ENCODE measurements at places on chromosomes 16 and 17.
A peak's percentile ranks its signal among the peaks of the same experiment; 100 is the strongest.

DNA sequence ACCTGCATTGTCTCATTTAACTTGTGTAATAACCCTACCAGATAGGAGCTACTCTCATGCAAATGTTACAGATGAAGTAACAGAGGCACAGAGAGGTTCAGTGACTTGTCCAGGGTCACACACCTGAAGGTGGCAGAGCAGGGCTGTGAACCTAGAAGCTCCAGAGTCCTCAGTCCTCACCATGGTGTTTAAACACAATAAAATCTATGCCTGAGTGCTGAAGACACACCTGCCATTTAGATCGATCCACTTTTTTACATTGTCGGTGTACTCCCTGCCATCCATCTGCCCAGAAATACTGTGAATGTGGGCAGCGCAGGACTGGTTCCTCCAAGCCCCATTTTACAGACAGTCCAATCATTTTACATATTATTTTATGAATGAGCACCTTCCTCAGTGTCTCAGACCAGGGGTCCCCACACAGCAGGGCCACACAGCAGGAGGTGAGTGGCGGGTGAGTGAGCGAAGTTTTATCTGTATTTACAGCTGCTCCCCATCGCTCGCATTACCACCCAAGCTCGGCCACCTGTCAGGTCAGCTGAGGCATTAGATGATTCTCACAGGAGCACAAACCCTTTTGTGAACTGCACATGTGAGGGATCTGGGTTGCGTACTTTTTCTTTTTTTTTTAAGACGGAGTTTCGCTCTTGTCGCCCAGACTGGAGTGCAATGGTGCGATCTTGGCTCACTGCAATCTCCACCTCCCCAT lies 5.6 kb downstream of the IL4R start:
- no peak for DNase-seq

DNA sequence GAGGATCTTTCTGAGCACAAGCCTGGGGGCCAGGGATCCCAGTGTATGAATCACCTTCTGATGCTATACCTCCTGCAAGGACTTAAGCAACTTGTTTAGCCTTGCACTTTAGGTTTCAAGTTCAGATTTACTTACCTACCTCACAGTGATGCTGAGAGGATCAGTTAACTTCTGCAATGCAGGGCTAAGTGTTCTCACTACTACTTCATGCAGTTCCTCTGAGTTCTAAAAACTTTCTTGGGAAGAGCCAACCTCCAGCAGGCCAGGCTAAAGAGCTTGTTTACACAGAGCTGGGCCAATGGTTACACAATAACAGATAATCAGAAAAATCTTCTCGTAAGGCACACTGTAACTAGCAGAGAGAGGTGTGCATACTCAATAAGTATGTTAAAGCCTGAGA lies 13.0 kb downstream of the VEZF1 start:
- no peak for DNase-seq

DNA sequence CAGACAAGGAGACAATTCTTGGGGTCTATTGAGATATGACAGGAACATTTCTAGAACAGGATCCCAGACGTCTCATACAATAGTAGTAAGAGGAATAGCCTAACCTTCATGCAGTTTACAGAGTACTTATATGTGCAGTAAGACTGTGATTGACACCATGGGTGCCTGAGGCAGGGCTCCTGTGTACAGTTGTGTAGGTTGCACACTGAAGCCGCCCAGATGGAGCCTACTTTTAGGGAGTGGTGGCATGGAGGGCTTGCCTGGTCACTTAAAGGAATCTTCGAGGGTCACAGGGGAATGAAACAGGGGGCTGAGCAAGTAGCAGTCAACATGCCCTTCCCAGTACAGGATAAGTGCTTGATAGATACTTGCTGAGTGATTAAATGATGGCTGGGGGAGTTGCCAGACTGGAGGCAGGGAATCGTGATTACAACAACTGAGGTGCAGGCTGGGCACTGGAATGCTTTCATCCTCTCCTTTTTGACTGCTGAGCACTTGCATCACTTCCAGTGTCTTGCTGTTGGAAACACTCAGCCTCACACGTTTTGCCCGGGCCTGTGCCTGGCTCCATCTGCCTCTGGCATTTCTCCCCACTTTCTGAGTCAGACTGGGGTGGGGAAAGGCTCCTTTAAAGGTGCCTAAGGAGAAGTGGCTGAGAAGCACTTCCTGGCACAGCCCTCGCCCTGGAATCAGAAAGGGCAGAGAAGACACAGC lies 71.0 kb downstream of the COPRS start:
- DNase-seq = no peak

GRCh38 chr16:17417740-17418139 lies 53.0 kb downstream of the XYLT1 start:
- no peak for DNase-seq

DNA sequence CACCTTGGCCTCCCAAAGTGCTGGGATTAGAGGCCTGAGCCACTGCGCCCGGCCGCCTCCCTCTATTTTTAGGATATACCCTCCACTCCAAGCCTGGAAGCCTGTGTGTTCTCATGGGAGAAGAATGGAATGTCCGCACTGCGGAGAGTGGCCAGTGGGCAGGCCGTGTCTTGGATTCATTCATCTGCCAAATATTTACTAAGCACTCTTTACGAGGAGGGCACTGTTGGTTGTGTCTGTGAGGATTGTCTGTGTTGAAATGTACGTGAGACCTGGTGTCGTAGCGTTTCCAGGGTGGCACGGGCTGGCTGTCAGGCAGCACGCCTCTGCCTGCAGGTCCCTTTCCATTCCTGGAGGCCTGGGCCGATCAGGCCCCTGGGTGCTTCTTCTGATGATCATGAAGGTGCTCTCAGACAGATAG lies 19.2 kb downstream of the PGS1 start:
- DNase-seq = no peak

DNA sequence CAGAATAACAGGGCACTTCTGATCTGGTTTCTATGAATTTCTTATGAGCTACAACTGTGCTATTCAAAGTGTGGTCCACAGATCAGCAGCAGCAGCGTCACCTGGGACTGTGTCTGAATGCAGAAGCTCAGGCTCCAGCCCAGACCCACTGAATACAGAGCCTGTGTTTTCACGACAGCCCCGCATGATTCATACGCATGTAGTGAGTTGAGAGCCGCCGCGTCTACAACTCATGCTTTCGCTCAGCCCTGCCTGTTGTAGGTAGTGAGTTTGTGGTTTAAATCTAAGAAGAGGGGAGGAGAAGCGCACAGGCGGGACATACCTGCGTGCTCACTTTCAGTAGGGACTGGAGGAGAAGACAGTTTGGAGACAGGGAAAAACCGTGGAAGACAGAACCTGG lies 28.5 kb upstream of the ELAC2 start:
- DNase-seq = no peak

- DNase-seq = no peak
Observed at GRCh38 chr16:2056077-2056476, 8.3 kb downstream of the TSC2 start.

GRCh38 chr16:4944333-4945281 lies 7.7 kb upstream of the PPL start:
- DNase-seq = no peak

DNA sequence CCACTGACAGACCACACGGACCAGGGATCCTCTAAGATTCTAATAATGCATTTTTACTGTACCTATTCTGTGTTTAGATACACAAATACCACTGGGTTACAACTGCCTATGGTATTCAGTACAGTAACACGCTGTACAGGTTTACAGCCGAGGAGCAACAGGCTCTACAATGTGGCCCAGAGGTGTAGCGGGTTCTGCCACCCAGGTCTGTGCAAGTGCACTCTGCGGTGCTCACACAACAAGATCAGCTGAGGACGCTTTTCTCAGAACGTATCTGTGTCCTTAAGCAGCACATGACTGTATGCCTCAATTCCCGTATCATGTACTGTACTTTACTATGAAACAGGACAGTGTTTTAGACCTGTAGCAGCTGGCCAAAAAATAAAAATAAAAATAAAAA lies 6.5 kb downstream of the ZCCHC14 start:
- no peak for DNase-seq

DNA sequence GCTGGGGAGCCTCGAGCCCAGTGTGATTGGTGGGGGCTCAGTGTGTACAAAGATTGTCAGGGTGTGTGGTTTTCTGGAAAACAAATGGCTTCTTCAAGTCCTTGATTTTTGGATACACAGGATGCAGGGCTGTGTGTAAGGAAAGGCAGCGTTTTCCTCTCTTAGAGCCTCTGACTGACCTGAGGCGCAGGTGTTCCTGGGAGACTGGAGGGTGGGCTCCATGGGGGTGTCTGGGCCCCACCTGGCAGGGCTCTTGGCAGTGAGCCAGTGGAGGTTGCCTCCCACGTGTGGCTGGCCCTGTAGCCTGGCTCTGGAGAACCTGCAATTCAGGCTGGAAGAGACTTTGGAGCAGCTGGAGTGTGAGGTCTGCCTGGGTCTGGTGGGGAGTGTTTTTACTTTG lies 5.0 kb downstream of the FOXK2 start:
- no peak for DNase-seq

DNA sequence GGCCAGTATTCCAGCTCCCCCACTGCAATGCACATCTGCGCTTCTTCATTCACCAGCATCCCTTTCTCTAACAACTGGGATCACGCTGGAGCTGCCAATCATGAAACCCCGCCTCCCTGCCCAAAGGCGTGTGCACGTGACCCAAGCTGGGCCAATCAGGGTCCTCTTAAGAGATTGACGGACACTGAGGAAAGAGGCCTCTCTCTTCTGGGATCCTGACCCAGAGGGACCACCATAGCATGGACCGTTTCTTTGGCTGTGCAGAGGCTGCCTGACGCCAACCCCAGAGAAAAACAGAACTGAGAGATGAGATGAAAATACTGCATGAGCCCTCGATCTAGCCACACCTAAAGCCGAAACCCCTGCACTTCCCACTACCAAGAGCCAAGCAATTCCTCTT lies 32.0 kb downstream of the COTL1 start:
- DNase-seq = no peak

DNA sequence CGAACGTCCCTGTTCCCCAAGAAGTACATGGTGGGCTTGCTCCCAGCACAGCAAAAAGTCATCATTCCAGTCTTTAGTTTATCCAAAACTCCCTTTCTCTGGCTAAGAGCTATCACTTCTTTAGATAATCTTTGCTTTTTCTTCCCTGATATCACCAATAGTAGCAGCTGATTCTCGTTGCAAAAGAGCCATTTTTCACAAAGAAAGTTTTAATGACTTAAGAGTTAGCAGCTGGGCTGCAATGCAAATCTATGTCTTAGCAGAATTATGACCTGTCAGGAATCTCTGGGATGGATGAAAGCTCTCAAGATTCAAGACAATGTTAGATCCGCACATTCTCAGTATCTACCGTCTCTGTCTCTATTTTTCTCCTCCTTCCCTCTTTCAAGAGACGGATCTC lies 53.8 kb downstream of the NXN start:
- no peak for DNase-seq

- DNase-seq = no peak
Observed at GRCh38 chr17:5813357-5813756, 229.0 kb upstream of the NLRP1 start.

DNA sequence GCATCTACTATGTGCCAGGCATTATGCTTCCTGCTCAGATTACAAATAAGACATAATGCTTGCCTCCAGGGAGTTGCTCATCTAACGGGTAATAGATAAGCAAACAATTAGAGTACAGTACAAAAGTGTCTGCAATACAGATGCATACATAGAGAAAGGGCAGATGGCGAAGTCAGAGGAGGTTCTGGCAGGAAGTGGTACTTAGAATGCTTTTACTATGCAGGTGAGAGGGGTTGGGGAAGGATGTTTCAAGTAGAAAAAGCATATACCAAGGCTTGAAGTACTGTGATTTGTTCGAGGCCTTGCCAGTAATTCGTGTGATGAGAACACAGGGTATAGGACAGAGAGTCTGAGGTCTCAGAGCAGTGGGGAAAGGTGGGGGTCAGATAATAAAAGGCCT lies 349.8 kb downstream of the UTP18 start:
- no peak for DNase-seq

DNA sequence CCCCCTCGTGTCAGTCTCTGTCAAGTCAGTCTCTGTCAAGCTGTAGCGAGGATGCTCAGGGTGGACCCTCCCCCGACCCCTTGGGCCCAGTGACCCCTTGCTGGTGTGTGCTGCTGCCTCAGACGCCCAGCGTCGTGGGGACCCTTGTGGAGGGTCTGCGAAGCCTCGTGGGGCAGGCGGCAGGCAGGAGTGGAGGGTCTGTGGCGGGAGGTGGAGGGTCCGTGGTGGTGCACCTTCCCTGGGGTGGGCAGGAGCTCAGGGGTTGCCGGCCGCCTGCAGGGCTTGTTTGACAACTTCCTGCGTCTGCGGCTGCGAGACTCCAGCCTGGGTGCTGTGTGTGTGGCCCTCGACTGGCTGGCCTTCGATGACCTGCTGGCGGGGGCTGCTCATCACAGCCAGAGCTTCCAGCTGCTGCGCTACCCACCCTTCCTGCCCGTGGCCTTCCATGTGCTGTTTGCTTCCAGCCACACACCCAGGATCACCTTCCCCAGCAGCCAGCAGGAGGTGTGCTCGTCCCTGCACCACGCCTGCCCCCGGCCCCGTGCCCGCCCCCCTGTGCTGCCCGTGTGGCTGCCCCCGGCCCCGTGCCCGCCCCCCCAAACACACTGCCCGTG lies 5.6 kb downstream of the GNG13 start:
- DNase-seq = no peak

GRCh38 chr16:72798264-72798663 lies 249.7 kb downstream of the ZFHX3 start:
- no peak for DNase-seq

GRCh38 chr16:58425756-58426494 lies 33.7 kb downstream of the GINS3 start:
- DNase-seq = peak; percentile 53

- no peak for DNase-seq
Observed at GRCh38 chr17:71790791-71791190, 330.0 kb upstream of the SOX9 start.

DNA sequence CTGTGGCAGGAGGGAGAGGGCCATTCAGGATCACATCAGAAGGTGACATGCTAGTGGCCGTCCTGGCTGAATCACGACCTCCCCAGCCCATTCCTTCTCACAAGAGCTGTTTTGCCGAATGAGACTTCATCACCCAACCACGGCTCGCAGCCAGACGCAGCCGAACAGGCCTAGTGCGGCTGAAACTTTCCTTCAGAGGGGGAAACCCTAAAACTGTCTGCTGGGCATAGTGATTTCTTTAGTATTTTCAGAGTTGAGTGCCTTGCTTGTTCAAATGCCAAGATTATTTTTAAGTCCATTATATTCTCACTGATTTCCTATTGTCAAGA lies 343.7 kb downstream of the CPPED1 start:
- no peak for DNase-seq

GRCh38 chr17:57077000-57077399 lies 8.0 kb upstream of the AKAP1 start:
- DNase-seq = no peak

GRCh38 chr16:983044-984030 lies 1.8 kb downstream of the SOX8 start:
- no peak for DNase-seq

GRCh38 chr17:37043201-37043600 lies 94.4 kb downstream of the AATF start:
- no peak for DNase-seq

Measured in stimulated activated effector memory CD8-positive, alpha-beta T cell treated with anti-CD3 and anti-CD28 coated beads, Interleukin-12 subunit alpha, Interleukin-12 subunit beta, amount 100 ng/mL, for 72 hours (primary cell).